GM23338 (cell line): ENCODE measurements at places on chromosomes 4 and X.

DNA sequence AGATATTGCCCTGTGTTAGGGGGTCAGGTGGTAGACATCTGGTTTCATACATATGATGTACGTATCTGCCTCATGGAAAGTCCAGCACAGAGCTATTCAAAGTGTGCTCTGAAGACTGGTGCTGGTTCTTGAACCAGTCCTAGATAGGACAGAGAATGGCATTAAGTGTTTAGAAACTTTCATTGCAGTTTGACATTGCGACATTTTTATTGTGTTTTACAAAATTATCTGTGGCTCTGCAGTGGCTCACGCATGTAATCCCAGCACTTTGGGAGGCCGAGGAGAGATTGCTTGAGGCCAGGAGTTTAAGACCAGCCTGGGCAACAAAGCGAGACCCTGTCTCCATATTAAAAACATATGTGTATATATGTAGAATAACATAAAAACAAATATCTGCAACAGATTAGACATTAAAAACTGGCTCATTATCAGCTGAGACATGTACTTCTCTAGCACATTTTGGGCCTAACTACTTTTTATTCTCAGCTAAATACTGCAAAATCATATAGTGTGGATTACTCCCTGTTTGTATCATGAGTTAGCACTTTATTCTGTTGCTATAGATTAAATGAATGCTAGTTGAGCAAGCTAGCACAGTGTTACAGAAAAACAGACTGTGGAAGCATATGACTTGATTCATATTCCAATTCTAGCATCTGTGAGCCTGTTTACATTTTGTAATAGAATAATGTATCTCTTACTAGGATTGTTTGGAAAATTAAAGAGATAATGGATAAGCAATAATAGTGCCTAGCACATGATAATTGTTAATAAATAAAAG lies 57.1 kb downstream of the USP9X start:
- H3K27ac ChIP-seq = 0 out of 2 replicates have a peak overlapping the region, but pooled peaks have one; percentile 53
- no peak overlapping the region for H3K4me3 ChIP-seq
- no peak for DNase-seq
- H3K36me3 ChIP-seq = peaks cover 69% of the 10 kb centered on the region
- no peaks in the 10 kb centered on the region for H3K4me1 ChIP-seq
- no peaks in the 10 kb centered on the region for H3K27me3 ChIP-seq

GRCh38 chrX:9899640-9900111 lies 67.5 kb upstream of the CLDN34 start:
- H3K27me3 ChIP-seq = no peaks in the 10 kb centered on the region
- no peaks in the 10 kb centered on the region for H3K36me3 ChIP-seq
- no peak overlapping the region for H3K4me3 ChIP-seq
- no peak overlapping the region for H3K27ac ChIP-seq
- H3K4me1 ChIP-seq = no peaks in the 10 kb centered on the region
- no peak for DNase-seq

- no peak overlapping the region for H3K27ac ChIP-seq
- no peaks in the 10 kb centered on the region for H3K4me1 ChIP-seq
- H3K27me3 ChIP-seq = no peaks in the 10 kb centered on the region
- no peak overlapping the region for H3K4me3 ChIP-seq
- H3K36me3 ChIP-seq = no peaks in the 10 kb centered on the region
These were observed 164.6 kb downstream of the PRKX start for GRCh38 chrX:3548765-3549391.

DNA sequence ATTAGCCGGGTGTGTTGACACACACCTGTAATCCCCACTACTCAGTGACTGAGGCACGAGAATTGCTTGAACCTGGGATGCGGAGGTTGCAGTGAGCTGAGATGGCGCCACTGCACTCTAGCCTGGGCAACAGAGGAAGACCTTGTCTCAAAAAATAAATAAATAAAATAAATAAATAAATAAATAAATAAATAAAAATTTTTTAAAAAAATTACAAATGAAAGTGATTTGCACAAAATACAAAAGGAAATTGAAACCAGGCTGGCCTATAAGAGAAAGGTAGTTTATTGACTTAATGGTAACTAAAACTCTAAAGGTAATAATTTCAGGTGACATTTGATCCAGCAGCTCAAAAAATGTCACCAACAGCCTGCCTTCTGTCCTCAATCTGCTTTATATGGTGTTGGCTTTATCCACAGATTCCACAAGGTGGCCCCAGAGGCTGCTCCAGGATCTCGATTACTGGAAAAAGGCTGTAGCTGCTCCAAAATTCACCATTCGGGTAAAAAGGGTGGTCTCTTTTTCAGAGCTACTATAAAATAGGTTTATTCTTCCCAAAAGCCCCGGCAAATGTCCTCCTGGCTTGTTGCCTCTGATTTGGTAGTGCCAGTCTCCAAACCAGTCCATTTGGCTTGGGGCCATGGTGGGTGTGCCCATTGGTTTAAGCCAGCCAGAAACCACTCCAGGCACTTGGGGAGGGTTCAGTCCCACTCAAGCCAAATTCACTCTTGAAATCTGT lies 61.4 kb upstream of the TRIM2 start:
- DNase-seq = peak; percentile 90
- no peaks in the 10 kb centered on the region for H3K36me3 ChIP-seq
- H3K27ac ChIP-seq = no peak overlapping the region
- no peak overlapping the region for H3K4me3 ChIP-seq
- no peaks in the 10 kb centered on the region for H3K27me3 ChIP-seq

- no peak overlapping the region for H3K27ac ChIP-seq
- no peak for DNase-seq
- H3K36me3 ChIP-seq = no peaks in the 10 kb centered on the region; the same call in 1 of the 2 replicates
- no peaks in the 10 kb centered on the region for H3K4me1 ChIP-seq
- no peak overlapping the region for H3K4me3 ChIP-seq
These were observed 12.8 kb upstream of the RENBP start for GRCh38 chrX:153957224-153957623.

DNA sequence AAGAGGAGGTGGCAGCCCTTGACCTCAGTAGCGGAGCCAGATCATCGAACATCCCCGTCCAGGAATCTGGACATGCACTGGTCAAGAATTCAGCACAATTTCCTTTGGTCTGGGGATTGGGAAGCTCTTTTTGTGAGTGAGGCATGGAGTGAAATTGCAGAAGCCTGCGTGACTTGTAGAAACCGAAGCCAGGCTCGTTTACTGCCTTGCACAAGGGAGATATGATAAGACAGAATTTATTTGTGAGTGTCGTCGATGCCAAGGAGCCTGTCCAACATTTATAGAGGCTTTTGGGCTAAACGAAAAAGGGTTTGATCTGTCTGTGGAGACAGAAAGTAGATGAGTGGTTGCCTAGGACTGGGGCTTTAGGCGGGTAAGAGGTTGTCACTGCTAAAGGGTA lies 50.6 kb downstream of the TBL1X start:
- H3K4me1 ChIP-seq = no peaks in the 10 kb centered on the region
- no peak overlapping the region for H3K27ac ChIP-seq
- H3K27me3 ChIP-seq = no peaks in the 10 kb centered on the region
- no peak overlapping the region for H3K4me3 ChIP-seq
- DNase-seq = no peak

GRCh38 chr4:55170462-55170861 lies 45.1 kb upstream of the KDR start:
- no peaks in the 10 kb centered on the region for H3K36me3 ChIP-seq
- peaks cover 1% of the 10 kb centered on the region; the same call in 1 of the 2 replicates for H3K4me1 ChIP-seq
- H3K4me3 ChIP-seq = no peak overlapping the region
- no peak for DNase-seq
- H3K27ac ChIP-seq = no peak overlapping the region
- no peaks in the 10 kb centered on the region for H3K27me3 ChIP-seq

GRCh38 chr4:182338063-182338462 lies 94.9 kb downstream of the TENM3 start:
- no peak overlapping the region for H3K4me3 ChIP-seq
- peaks cover 14% of the 10 kb centered on the region for H3K4me1 ChIP-seq
- no peaks in the 10 kb centered on the region for H3K36me3 ChIP-seq
- DNase-seq = no peak

DNA sequence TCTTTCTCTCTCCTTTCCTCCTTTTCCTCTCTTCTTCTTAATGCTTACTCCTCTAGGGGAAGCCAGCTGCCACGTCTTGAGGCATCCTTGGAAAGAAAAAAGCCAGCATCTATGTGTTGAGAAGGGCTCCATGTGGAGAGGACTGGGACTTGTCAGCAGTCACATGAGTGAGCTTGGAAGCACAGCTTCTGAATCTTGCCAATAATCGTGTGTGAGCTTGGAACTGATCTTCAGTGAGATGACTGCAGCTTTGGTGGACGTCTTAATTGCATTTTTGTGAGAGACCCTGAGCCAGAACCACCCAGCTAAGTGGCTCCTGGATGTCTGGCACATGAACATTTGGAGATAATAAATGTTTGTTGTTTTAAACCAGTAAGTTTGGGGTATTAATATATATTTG lies 371.7 kb downstream of the SLITRK2 start:
- no peak overlapping the region for H3K27ac ChIP-seq
- no peaks in the 10 kb centered on the region for H3K4me1 ChIP-seq
- no peaks in the 10 kb centered on the region for H3K27me3 ChIP-seq
- DNase-seq = no peak

DNA sequence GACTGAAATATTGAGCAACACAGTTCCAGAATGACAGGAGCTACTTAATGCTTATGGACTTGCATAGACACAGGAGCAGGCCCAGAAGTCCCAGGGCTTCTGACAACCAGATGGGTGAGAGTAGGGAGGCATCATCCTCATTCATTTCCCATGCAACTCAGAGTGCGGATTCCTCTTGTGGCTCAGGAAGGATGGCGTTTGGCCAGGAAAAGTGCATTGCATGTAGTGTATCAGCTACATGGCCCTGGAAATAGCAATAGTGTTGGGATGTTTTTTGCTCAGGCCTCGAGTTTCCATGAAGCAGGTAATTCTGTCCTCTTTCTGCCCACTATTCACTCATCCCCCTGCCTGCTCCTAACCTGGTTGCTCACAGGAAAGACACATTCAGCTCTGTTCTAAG lies 136.6 kb downstream of the PDGFRA start:
- H3K36me3 ChIP-seq = no peaks in the 10 kb centered on the region
- no peak overlapping the region for H3K4me3 ChIP-seq
- no peak for DNase-seq
- no peaks in the 10 kb centered on the region for H3K4me1 ChIP-seq
- no peaks in the 10 kb centered on the region for H3K27me3 ChIP-seq

DNA sequence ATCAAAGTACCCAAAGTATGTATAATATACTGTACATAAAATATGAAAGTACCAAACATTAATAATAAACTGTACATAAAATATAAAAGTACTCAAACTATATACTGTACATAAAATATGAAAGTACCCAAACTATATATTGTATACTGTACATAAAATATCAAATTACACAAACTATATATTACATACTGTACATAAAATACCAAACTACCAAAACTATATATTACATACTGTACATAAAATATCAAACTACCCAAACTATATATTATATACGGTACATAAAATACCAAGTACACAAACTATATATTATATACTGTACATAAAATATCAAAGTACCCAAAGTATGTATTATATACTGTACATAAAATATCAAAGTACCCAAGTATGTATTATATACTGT lies 723.7 kb downstream of the CWH43 start:
- DNase-seq = no peak
- no peaks in the 10 kb centered on the region for H3K27me3 ChIP-seq
- no peak overlapping the region for H3K27ac ChIP-seq
- no peak overlapping the region for H3K4me3 ChIP-seq
- no peaks in the 10 kb centered on the region for H3K4me1 ChIP-seq
- H3K36me3 ChIP-seq = no peaks in the 10 kb centered on the region

GRCh38 chr4:22196551-22196950 lies 248.0 kb upstream of the KCNIP4 start:
- no peaks in the 10 kb centered on the region for H3K36me3 ChIP-seq
- H3K4me1 ChIP-seq = peaks cover 13% of the 10 kb centered on the region
- no peak for DNase-seq
- H3K27me3 ChIP-seq = no peaks in the 10 kb centered on the region
- H3K4me3 ChIP-seq = no peak overlapping the region

GRCh38 chrX:49725923-49726904 lies 30.4 kb upstream of the PAGE1 start:
- no peaks in the 10 kb centered on the region for H3K36me3 ChIP-seq
- H3K4me1 ChIP-seq = no peaks in the 10 kb centered on the region
- H3K4me3 ChIP-seq = no peak overlapping the region
- H3K27ac ChIP-seq = no peak overlapping the region
- no peak for DNase-seq

DNA sequence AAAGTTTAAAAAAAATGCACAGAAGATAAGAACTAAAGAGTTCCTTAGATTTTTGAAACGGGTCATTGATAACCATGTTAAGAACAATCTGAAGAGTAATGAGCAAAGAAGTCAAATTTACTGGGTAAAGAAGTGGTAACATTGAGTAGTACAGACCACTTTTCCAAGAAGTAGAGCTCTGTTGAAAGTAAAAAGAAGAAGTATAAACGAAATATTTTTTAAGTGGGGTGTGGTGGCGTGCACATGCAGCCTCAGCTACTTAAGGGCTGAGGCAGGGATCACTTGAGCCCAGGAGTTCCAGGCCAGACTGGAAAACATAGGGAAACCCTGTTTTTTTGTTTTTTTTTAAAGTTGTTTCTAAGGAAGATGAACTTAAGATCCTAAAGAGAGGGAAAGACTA lies 68.5 kb downstream of the UBA6 start:
- no peak overlapping the region for H3K4me3 ChIP-seq
- DNase-seq = no peak
- peaks cover 25% of the 10 kb centered on the region; the same call in 1 of the 2 replicates for H3K36me3 ChIP-seq
- no peaks in the 10 kb centered on the region for H3K27me3 ChIP-seq
- no peak overlapping the region for H3K27ac ChIP-seq

- H3K27me3 ChIP-seq = no peaks in the 10 kb centered on the region
- H3K27ac ChIP-seq = no peak overlapping the region
- no peaks in the 10 kb centered on the region for H3K36me3 ChIP-seq
- H3K4me1 ChIP-seq = no peaks in the 10 kb centered on the region
- H3K4me3 ChIP-seq = no peak overlapping the region
These were observed 293.4 kb downstream of the DTHD1 start for GRCh38 chr4:36574816-36575215.

DNA sequence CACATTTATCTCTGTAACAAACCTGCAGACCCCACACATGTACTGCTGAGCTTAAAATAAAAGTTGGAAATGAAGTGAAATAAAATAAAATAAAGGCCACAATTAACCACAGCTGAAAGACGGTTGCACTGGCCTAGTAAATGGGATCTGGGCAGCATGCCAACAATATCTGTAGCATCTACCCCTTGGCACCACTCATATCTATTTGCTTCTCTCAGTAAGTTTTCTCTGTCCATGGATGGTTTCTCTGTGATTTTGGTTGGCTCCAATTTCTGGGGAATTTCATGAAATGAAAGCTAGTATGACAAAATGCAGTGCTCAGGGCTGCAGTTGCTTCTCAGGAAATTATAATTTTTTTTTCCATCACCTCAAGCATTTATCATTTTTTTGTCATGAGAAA lies 172.0 kb upstream of the IL15 start:
- H3K36me3 ChIP-seq = no peaks in the 10 kb centered on the region
- no peaks in the 10 kb centered on the region for H3K4me1 ChIP-seq
- H3K4me3 ChIP-seq = no peak overlapping the region
- no peak for DNase-seq
- H3K27me3 ChIP-seq = no peaks in the 10 kb centered on the region

- no peaks in the 10 kb centered on the region for H3K27me3 ChIP-seq
- no peaks in the 10 kb centered on the region for H3K36me3 ChIP-seq
- H3K4me1 ChIP-seq = no peaks in the 10 kb centered on the region
- no peak overlapping the region for H3K4me3 ChIP-seq
- DNase-seq = no peak
These were observed 31.1 kb upstream of the RXFP1 start for GRCh38 chr4:158490629-158491028.

- DNase-seq = no peak
- no peaks in the 10 kb centered on the region; the same call in 1 of the 2 replicates for H3K4me1 ChIP-seq
- no peak overlapping the region for H3K27ac ChIP-seq
- no peaks in the 10 kb centered on the region for H3K27me3 ChIP-seq
- no peaks in the 10 kb centered on the region for H3K36me3 ChIP-seq
- no peak overlapping the region for H3K4me3 ChIP-seq
These were observed 52.7 kb downstream of the STARD8 start for GRCh38 chrX:68699960-68700746.
